ENCODE measurements at places on chromosomes 1 and 21.

DNA sequence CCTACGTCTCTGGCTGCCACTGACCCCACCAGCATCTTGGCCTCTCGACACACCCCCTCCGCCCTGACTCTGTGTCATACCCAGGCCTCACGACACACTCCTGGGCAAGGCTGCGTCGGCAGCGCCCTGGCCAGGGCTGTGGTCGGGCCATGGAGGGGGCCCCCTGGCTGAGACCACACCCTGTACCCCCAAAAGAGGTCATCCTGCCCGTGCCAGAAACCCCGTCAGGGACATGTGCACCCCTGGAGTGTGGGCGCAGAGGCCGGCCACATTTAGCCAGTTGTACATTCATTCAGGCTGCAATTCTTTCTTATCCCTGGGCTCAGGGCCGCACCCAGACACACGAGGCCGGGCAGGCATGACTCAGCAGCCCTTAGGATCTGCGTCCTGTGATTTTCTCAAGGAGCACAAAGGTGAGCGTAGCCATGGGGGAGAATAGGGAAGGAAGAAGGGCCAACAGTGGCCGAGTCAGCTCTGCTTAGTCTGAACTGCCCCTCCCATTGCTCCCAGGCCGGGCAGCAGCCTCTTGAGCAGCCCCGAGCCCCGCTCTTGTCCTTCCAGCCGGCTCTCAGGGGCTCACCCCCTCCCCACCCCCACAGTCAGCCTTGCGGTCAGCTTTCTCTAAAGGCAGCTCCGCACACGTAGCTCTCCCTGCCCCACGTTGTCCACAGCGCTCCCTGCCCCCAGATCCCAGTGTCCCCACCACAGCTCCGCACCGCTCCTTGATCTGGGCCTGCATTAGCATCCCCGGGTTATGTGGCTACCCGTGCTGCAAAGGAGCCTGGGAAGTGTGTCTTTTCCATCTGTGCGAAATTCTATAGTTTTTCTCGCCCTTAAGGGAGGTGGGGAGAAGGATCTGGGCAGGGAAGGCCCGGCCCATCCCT, 7.9 kb downstream of the CSTB start:
- DNase-seq, result no peak

- DNase-seq, result no peak
These were observed 8.8 kb upstream of the PLXNA2 start for GRCh38 chr1:208252836-208253576.

GRCh38 chr1:186564582-186564981, 103.7 kb upstream of the PDC start:
- DNase-seq, result no peak

- DNase-seq, result no peak
These were observed 62.9 kb downstream of the GADD45A start for GRCh38 chr1:67747671-67748546.

DNA sequence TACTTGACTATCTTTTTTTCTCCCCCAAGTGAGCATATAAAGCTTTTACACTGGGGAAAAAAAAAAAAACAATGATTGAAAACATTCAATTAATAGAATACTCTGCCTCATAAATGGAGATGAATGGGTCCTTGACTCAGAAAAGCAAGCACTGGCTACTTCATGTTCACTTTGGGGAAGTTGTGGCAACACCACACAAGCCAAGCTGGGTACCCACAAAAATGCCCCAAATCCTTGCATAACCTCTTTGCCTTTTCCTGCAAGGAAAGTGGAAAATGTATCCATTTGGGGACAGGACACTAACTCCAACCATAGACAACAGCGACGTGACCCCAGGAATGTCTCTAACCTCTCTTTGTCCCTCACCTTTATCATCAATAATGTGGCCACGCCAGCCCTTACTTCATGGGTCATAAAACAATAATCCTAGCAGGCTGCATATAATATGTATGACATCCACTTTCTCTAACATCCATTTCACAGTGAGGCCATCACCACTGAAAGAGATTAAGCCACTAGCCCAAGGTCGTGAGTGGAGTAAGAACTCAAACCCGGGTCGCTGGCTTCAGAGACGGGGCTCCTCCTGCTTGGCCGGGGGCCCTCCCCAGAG, 2.3 kb downstream of the ECE1 start:
- no peak for DNase-seq

DNA sequence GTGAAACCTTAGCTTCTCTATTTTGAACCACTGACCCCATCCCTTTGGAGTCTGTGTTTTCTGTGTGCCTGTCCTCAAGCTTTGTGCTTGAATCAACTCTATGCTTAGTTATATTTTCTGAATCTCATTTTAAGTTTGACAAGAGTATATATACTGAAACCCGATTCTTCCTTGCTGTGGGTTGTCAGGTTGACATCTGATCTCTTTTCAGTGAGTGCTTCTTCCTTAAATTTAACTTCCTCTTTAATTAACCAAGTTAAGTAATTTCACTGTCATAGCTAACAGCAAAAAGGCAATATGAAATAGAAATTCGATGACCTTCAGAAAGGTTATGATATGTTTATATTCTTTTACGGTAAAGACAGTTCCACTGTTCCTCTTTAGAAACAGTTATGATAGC, 69.4 kb downstream of the C1orf21 start:
- DNase-seq, result no peak

- no peak for DNase-seq
These were observed 1.7 kb downstream of the FMN2 start for GRCh38 chr1:240093120-240093961.

GRCh38 chr1:225477296-225477911, 49.6 kb upstream of the LBR start:
- DNase-seq, result no peak

DNA sequence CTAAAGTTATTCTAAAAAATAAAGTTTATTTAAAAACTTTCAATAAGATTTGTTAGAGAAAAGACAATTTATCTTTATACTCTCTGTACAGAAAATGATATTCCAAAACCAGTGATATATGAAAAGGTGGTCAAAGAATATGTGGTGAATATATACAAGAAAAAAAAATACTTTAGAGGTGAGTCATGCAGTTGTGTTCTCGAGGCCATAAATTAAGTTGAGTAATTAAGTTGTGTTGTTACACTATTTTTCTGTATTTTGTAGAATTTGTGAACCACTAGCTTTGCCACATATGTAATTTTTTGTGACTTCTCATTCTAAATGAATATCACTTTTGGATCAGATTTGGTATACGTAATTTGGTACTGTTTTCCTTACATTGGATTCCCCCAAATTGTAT, 23.6 kb upstream of the DUSP10 start:
- no peak for DNase-seq

- no peak for DNase-seq
These were observed 93.0 kb downstream of the SIM2 start for GRCh38 chr21:36791695-36792470.

DNA sequence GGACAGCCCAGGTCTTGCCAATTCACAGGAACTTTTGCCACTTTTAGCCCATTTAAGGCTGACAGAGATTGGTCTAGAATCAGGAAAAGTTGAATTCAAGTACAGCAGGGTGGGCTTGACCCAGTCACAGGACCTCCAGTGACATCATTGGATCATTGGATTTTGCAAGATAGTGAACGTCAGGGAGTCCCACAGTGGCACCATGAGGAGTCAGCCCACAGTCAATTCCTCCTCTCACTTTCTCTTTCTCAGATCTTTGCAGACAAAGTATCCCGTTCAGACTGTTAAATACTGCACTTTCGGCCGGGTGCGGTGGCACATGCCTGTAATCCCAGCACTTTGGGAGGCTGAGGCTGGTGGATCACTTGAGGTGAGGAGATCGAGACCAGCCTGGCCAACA, 57.9 kb upstream of the TLR5 start:
- DNase-seq, result peak; percentile 11

GRCh38 chr21:43825936-43826622, 36.7 kb downstream of the RRP1 start:
- DNase-seq, result no peak

GRCh38 chr1:52323731-52324130, 42.3 kb downstream of the CC2D1B start:
- DNase-seq, result no peak

DNA sequence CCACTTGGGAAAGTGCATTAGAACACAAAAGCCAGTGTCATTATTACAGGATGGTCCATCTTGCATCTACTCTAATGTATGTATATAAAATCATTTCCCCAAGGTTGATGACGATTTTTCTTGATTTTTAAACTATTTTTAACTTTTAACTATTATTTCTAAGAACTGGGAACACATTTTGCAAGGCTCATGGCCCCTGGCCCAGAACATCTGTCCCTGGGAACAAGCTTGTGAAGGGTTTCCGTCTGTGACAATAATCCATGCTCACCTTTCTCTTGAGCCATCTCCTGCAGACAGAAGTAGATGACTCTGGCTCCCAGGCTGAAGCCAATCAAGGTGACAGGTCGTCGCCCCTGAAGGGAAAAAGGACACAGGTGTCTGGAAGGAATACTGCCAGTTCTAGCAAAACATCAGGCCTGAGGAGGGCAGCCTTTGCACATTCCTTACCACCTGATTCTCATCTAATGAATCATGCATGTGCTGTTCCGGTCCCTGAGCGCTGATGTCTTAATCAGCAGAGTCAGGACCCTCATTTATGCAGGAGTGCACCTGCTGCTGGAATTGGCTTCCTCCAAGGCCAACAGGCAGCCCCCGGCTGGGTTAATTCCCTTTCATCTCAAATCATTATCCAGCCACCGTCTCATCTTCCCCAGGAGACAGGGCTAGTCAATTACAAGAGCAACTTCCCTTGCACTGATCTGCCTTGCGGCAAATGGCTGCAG, 62.5 kb downstream of the TMCO4 start:
- DNase-seq, result no peak

DNA sequence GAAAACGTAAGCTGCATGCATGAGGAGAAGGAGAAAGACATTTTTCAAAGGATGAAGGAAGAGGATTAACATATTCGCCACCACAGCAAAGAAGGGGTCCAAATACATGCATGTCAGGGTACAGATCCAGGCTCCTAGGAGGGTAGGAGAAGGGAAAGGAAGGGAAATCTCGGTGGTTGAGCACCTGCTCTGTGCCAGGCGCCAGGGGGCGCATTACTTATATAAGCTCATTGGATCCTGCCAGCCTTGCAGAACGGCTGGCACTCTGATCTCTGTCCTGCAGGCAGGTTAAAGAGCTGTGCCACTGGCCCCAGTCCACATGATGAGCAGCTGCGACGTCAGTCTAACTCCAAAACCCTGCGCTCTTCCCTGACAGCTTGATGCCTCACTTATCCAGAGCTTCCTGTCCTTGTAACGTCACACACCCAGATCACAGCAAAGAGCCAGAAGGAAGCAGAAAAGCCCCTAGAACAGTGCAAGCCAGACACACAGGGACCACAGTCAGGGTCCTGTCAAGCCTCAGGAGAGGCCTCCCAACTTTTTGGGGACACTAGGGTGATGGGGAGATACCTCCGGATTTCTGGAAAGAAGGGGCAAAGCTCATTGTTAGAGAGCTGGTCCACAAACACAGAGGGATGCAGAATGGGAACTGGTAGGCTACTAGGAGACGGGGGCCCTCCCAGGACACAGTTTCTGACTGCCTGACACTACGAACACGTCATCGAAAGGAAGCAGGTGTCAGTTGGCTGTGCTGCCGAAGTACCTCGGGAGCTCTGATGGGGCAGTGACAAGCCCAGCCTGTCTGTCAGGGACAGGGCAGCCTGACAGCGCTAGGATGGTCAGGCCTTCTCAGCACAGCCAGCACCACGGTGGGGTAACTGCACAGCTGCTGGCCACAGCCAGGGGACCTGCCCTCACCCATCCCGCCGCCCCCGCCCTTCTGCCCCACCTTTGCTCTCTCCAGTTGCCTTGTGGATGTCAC, 99.1 kb downstream of the BEND5 start:
- DNase-seq, result peak; percentile 91

GRCh38 chr1:203073469-203073868, 12.3 kb downstream of the MYOG start:
- DNase-seq, result no peak

- peak; percentile 60 for DNase-seq
These were observed 58.1 kb downstream of the SSBP3 start for GRCh38 chr1:54347955-54348699.

DNA sequence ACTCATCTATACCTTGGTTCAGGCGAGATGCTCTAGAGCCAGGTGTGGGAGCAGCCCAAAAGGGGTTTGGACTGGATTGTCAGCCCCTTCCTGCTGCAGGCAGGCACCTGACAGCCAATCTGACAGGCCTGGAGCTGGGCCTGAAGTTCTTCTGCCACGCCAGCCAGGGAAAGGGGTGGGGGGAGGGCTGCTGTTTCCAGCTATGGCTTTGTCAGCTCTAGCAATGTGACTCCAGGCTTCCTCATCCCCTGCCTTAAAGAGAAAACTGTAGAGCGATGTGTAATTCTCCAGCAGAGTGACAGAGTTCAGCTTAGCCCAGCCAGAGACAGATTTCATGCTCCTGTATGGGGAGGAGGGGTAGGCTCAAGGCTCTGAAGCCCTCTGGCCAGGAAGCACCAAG, 30.3 kb downstream of the WNT4 start:
- no peak for DNase-seq

- no peak for DNase-seq
These were observed 21.0 kb downstream of the GNG12 start for GRCh38 chr1:67812226-67812625.

- DNase-seq, result no peak
These were observed 167.2 kb upstream of the POU3F1 start for GRCh38 chr1:38213646-38214434.

DNA sequence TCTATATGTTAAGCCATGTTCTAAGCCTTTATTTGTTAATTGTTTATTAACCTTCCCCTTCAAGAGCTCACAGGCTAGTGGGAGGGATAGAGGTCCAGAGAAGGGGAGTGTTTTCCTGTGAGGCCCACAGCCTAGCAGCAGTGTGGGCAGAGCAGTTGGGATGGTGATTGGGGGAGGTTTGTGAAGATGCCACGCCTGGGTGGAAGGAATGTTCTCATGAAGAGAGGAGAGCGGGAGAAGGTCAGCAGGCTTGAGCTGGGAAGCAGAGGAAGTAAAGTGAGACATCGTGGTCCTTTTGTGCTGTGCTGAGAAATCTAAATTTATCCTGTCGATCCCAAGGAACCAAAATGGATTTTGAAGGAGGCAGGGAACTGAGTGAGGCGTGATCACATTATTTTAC, 42.6 kb downstream of the TRAPPC10 start:
- DNase-seq, result no peak

DNA sequence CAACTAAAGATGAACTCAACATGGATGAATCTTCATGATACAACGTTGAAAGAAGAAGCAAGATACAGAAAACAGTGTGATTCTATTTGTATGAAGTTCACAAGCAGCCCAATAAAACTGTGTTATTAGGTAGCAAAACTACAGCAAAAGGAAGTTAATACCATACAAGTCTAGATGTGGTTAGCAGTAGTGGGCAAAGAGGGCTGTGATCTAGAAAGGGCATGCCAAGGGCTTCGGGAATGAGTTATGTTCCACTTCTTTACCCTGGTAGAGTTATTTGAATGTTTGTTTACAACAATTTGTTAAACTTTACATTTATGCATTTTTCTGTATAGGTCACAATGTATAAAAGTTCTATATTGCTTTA, 9.2 kb downstream of the TNFRSF9 start:
- no peak for DNase-seq

- no peak for DNase-seq
These were observed 279.1 kb downstream of the PCP4 start for GRCh38 chr21:40146216-40146837.

GRCh38 chr1:7299329-7299799, 471.7 kb upstream of the VAMP3 start:
- DNase-seq, result no peak

Data from left lobe of liver (tissue), 2 donors.